ENCODE measurements at places on chromosomes 3 and 15.

- DNase-seq: no peak
These were observed 52.6 kb downstream of the AGTR1 start for GRCh38 chr3:148750296-148750695.

GRCh38 chr15:96716075-96716474, 385.6 kb downstream of the NR2F2 start:
- no peak for DNase-seq

DNA sequence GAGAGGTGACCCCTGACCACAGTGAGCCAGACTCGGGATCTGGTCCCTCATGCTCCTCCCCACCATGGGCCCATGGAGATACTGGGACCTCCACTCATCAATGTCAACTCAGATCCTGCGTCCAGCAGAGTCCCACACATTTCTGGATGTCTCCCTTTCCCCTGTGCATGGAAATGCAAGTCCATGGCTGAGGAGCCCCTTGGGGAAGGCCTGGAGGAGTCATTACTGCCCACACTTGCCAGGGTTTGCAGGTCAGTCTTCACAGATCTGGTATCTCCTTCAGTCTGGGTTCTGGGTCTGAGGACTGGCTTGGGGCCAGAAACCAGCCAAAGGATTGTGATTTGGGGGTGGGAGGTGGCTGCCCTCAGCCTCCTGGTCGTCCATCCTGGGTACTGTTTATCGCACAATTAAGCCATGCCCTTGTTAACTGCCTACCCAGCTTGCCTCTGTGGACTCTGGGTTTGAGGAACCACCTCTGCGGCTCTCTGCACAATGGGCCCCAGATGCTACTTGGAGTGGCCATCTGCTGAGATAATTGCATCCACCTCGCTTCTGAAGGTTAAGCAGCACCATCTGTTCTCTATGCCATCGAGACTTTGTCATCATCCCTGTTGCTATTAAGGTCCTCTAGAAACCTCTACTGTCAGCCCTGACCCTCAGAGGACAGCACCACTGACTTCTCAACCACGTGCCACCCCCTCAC, 49.9 kb upstream of the KLF13 start:
- no peak for DNase-seq

DNA sequence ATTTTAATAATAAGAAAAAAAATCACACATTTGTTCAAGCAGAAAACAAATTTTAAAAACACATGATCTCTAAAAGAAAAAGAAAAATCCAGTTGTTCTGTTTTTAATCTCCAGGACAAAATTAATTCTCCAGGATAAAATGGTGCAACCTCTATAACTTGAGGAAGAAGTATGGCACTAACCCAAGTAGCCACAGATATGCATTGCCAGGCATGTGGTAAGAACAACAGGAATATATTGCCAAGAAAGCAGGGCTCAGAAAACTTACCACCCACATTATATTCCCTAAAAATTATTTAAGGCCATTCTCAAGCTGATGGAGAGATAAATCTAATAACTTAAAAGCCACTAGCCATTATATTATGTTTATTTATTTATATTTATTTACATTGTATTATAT, 295.7 kb upstream of the TMCO5A start:
- DNase-seq: no peak

- DNase-seq: no peak
These were observed 22.0 kb downstream of the TGFBR2 start for GRCh38 chr3:30628205-30628900.

- no peak for DNase-seq
These were observed 62.6 kb downstream of the CRTC3 start for GRCh38 chr15:90592131-90592881.

Measured in activated CD4-positive, alpha-beta T cell treated with anti-CD3 and anti-CD28 coated beads, Interleukin-10, Interleukin-2, amounts not matched to agents 100 ng/mL and 50 ng/mL, durations not matched to agents 16 hours and 8 hours (primary cell).